ENCODE measurements at places on chromosomes 5 and 9.

DNA sequence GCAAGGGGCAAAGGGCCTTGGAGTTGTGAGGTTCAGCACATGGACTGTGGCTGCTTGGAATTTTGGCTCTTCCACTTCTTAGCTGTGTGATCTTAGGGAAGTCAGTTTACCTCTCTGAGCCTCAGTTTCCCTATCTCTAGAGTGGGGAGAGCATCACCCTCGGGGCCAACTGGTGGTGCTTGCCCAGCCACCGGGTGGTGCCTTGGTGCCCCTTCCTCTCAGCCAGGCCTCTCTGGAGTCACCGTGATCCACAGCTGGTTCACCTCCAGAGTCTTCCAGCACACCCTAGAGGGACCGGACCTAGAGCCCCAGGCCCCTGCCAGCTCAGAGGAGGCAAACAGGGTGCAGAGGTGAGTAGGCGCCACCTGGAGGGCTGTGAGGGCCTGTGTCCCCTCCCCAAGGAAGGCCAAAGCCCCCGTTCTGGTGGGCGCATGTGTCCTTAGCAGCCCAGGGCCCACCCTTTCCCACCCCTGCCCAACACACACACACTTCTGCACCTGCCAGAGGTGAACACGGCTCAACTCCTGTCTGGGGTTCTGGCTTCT lies 7.7 kb downstream of the ADGRD2 start:
- no peak for DNase-seq

DNA sequence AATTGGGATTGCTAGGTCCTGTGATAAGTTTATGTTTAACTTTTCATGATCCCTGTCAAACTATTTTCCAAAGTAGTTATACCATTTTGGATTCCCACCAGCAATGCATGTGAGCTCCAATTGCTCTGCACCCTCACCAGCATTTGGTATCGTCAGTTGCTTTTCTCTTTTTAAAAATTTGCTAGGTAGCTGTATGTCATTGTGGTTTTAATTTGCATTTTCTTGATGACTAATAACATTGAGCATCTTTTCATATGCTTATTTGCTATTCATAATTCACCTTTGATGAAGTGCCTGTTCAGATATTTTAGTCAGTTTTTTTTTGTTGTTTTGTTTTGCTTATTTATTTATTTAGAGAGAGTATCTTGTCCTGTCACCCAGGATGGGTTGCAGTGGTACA lies 12.5 kb downstream of the TAF1L start:
- no peak for DNase-seq

- no peak for DNase-seq
Observed at GRCh38 chr5:126888175-126888574, 111.2 kb downstream of the LMNB1 start.

- DNase-seq, result no peak
Observed at GRCh38 chr5:98474782-98475181, 298.7 kb upstream of the RGMB start.

DNA sequence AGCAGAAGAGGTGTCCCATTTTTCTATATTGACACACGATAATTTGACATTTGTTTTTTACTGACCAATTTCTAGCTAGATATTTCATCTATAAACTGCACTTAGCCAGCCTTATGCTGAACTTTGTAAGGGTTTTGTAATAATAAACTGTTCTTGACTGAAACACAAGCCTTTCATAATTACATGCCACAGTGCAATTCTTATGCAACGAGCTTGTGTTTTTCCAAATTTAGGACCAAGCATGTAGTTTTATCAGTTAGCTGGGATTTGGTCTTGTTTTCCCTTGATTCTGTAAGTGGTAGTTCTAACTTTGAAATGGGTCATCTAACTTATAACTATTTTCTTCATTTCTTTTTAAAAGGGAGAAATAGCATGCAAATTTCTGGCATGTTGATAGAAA lies 1.3 kb upstream of the LURAP1L start:
- no peak for DNase-seq

DNA sequence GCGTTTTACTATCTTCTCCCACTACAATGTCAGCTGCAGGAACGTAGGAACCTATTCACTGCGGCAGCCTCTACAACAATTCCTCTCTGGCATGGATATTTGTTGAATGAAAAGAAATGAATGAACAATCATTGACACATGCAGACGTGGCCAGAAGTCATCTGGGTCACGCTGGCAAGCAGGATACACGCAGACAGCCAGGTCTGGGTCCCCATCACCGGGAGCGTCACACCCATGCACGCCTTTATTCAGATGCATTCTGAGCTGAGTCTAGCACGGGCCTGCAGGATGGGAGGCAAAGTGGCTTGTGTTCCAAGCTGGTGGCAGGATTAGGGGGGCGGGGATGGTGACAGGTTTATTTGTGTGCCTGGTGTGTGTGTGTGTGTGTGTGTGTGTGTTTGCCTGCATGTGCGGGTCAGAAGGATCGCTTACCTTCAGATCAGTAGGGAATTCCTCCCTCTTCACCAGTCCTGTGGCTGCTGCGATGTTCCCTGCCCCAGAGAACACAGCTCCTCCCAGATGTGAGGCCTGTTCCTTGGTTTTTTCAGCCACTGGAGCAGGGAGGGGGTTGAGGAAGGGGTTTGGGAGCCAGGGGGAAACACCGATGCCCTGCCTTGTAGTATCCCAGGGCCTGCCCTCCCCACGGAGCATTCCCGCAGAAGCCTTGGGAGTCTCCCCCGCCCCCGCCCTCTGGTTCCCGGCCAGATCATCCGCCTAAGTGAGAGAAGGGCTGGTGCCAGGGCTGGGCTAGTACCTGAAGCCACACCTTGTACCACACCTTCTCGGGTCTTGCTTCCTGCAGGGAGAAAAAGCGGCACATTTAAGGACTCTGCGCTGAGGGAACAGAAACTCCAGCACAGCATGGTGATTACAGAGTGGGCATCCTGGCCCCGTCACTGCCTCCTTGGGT lies 4.1 kb downstream of the SNCB start:
- DNase-seq, result no peak

All from GM12878 (cell line).